ENCODE measurements at places on chromosomes 4 and X.

GRCh38 chrX:30812326-30812725 lies 76.7 kb downstream of the TAB3 start:
- no peak for DNase-seq

- no peak for DNase-seq
Measured at GRCh38 chr4:110483516-110483915, 7.6 kb downstream of the ENPEP start.

GRCh38 chr4:33924811-33925210 lies 2319.5 kb downstream of the ARAP2 start:
- DNase-seq: no peak

DNA sequence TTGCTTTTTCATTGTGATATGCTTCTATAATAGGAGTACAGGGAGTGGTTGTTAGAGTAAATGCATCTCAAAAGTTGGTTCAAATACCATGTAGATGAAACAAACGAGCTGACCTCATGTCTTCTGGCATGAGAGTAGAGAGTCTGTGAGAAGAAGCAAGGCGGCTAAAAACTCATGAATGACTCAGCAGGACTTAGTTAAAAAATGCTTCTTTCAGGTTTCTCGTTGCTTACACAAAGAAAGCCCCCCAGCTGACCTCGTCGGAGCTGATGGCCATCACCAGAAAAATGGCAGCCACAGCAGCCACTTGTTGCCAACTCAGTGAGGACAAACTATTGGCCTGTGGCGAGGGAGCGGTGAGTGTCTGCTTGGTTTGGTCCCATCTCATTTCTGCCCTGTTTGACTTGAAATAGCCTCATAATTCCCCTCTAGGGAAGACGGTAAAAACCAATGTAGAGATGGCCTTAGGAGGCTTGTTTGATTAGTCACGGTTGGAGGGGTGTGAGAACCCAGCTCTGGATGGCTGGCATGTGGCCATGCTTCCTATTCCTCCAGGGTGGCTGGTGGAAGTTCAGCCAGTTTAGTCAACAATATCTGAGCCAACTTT lies 14.5 kb downstream of the AFP start:
- no peak for DNase-seq

- DNase-seq: no peak
Measured at GRCh38 chrX:26889574-26889973, 573.6 kb downstream of the PPP4R3C start.

DNA sequence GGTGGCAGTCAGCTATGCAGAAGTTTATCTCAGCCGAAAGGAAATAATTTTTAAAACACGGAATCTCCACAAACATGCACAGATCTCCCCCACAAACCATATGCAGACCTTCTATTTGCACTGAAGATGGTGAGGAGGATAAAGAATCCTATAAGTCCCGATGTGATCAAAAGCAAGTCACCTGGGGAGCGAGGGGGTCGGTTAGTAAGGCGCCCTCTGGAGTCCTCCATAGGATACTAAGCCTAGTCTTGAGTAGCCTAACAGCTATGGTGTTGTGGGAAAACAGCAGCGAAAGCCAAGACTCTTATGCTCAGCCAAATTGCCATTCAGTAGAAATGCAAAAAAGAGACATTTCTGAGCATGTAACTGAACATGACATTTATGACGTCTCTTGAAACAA lies 210.9 kb downstream of the FRMPD4 start:
- DNase-seq: no peak

DNA sequence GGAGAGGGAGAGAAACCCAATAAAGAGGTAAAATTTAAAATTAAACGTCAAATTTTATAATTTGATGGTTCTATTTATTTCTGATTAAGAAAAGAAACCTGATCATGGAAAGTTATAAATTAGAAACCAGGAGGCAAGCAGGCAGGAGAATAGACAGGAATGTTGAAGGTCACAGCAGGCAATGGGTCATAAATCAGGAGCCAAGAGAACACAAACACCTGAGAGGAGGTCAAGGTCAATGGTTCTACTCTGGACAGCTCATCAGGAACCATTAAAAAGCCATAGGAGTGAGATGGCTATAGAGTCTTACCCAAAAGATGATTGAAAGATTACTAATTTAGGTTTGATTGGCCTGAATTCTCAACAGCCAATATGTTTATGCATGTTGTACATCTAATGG lies 126.9 kb upstream of the HCCS start:
- DNase-seq: no peak

- DNase-seq: no peak
Measured at GRCh38 chrX:72351606-72352334, 46.1 kb upstream of the CITED1 start.

DNA sequence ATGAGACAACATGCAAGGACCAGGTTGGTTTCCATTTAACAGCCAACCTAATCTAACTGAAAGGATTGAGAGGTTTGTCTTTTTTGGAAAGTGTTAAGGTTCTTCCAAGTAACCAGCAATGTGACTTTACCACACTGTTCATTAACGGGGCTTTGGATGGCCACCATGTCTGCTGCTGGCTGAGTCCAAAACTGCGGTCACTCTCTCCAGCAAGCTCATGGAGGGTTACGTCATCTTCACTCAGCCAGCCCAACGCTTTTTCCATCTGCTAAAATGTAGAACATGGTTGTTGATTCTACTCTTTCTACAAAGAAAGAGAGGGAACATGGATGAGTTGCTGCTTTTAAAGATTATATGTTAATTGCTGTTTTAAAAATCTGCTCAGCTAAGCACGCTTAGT lies 11.0 kb downstream of the PKD2 start:
- DNase-seq: no peak
